ENCODE measurements at places on chromosomes 1 and 21.

- DNase-seq, result no peak
Observed at GRCh38 chr21:33313183-33313582, 11.6 kb upstream of the IFNAR1 start.

DNA sequence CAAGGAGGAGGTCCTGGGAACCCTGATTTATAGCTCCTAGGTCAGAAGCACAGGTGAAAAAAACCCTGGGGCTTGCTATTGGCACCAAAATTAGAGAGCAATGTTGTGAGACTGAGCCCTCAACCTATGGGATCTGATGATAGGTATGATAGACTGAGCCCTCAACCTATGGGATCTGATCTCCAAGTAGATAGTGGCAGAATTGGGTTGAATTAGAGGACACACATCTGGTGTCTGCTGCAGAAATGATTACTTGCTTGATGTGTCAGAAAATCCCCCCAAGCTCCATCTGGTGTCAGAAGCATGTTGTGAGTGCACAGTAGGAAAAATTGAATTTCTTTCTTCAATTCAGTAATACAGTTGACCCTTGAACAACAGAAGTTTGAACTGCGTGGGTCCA lies 62.4 kb downstream of the MAP3K21 start:
- DNase-seq, result no peak

DNA sequence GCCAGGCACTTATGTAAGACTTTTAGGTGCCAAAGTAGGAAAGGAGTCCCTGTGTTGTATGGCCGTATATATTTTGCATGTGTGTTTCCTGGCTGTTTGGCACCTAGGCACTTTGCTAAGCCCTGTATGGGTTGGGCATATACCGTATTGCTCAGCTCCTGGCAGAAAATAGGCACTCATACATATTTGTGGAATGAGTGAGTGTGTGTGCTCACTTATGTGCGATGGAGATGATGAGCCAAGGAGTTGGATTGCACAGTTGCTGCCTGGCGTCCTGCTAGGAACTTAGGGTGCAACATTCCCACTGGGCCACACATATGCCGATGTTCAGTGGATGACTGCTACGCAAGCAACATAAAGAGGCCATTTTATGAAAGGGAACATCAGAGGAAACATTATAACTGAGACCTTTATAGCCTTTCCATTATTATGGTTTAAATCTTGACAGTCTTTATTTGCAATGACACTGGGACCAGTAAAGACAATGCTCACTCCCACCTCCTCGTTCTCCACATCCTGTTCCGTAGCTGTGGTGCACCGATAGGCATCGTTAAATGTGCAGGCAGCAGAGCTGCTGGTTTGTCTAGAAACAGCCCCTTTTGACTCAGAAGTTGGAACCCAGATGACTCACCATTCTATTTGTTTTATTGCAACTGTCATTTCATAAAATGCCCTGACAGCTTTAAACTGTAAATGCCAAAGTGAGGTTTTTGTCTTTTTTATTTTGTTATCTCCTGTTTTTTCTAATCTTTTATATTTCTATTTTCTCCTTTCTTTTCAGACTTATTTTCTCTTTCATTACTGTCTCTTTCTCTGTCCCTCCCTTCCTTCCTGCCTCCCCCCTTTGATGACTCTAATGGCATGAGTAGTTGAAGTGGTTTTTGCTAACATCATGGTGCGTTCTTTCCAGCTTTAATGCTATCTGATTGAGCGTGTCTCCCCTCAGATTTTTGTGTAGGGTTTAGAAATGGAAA lies 36.1 kb downstream of the PEX14 start:
- no peak for DNase-seq

GRCh38 chr1:245126530-245126929 lies 28.3 kb upstream of the KIF26B start:
- no peak for DNase-seq

GRCh38 chr1:11494771-11495170 lies 15.8 kb downstream of the DISP3 start:
- DNase-seq, result no peak

DNA sequence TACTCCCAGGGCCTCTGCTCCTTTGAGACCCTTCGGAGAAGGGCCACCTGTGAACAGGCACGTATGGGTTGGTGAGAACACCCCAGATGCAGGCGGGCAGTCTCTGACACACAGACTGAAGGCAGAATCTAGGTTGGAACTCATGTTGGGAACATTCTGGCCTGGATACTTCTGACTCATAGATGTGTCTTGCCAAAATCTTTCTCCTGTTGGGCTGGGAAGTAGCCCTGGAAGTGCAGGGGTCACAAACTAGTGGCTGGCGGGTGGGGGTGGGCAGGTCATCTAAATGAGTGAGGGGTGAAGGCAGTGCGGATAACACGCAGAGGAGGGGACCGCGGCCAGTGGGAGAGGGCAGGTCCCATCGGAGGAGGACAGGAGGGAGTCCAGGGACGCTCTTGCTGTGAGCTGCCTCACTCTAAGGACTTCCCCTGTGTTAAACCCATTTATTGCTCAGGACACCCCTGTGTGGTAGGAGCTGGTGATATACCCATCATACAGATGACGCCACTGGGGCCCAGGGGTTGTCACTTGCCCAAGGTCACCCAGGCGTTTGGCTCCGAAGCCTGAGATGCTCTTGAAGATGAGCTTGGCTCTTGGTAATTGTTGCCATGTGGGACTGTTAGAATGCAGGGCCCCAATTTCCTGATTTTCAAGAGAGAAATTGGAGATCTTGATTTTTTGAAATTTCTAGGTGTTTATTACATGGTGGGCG lies 181.0 kb downstream of the PTPRU start:
- DNase-seq, result no peak

DNA sequence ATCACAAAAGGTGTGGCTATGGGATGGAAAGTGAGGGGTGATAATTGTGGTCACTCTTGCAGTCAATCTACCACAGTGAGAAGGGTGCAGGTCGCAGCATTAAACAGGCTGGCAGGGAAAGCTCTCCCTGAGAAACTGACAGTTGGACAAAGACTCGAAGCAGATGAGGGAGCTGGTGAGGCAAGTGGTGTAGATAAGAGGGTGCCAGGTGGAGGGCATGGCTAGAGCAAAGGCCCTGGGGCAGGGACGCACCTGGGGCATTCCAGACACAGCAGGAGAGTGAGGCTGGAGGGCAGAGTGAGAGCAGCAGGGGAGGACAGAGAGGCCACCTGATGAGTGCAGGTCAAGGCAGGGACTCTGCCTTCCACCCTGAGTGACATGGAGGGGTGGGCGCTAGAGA lies 264.8 kb downstream of the PRDM2 start:
- DNase-seq, result no peak

GRCh38 chr1:92881391-92881790 lies 49.6 kb downstream of the RPL5 start:
- DNase-seq, result no peak

DNA sequence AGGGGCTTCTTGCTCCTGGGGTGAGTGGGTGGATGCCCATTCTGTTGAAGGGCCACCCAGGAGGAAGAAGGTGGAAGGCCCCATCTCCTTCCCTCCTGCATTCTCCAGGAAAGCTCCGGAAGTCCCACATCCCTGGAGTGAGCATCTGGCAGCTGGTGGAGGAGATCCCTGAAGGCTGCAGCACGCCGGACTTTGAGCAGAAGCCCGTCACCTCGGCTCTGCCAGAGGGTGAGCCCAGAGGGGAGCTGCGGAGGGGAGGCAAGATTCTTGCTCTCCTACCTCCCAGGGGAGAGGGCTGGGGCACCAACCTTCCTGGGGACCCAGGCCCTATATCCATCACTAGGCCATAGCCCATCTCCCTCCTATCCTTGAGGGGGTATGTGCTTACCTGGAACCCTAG lies 3.4 kb downstream of the IGFN1 start:
- no peak for DNase-seq

DNA sequence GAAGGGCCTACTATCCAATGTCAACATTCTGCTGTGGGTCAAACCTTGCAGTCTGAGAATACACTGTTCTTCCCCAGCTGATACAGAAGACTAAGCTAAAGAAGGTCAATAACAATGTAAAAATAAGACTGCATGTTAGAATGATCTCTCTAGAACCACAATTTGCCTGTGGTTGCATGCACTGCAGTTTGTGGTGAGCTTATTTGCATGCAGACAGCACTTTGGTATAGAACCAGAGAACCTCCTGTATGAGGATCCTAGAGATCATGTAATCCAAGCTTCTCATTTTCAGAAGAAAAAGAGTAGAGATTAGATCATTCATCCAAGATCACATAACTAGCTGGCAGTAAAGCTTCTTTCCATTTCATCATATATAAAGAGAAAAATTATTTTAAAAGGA lies 15.8 kb downstream of the SYNJ1 start:
- DNase-seq, result no peak

DNA sequence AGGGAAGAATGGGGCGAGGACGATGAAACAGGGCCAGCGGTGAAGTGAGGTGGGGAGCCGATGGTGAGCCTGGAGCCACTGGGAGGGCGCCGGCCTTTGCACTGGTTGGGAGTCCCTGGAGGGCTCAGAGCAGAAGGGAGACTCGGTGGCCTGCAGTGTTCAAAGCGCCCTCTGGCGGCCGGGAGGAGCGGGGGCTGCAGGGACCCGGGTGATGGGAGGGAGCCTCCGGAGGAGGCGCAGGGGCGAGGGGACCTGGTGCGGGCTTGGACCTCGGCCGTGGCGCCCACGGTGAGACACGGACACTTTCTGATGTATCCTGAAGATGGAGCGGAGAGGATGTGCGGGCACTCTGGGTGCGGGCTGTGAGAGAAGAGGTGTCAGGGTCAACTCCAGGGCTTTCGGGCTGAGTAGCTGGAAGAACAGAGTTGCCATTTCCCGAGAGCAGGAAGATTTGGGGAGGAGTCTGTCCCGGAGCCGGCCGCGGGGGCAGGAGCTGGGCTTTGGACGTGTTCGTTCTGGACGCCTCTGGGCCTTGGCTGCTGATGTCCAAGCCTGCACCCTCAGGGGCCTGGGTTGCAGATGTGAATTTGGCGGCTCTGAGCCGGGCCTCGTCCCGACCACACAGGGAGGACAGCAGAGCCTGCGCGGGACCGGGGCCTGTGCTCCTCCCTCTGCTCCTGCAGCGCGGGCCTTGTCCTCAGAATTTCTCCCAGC lies 29.7 kb downstream of the HEYL start:
- DNase-seq, result no peak

GRCh38 chr1:10788592-10789006 lies 7.8 kb downstream of the CASZ1 start:
- no peak for DNase-seq

GRCh38 chr1:119222271-119222670 lies 81.8 kb upstream of the WARS2 start:
- DNase-seq, result no peak

DNA sequence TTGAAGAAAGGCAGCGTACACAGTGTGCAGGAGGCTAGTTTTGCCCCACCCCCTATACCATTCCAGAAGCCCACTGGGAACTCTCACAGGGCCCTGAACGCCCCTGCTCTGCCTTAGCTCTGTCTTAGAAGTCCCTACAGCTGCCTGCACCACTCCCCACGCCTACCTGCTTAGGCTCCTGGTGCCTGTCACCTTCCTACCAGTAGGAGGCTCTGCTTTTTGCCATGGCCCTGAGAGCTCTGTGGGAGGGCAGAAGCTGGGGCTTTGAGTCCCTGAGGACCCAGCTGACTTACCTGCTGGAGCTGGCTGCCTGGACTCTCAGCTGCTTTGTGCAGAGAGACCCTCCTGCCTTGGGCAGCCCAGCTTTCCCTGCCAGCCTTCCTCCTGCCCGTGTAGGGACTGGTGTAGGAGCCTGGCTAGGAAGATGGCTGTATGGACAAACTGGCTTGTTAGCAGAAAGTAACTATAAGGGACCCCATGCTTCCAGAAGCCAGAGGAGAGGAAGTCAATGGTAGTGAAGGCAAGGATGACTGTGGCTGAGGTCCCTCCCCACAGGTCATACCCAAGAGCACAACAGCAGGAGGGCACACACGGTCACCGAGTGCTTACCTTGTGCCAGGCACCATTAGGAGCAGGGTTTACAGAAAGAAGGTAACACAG lies 9.8 kb upstream of the CELSR2 start:
- no peak for DNase-seq

GRCh38 chr1:110266834-110267233 lies 56.7 kb downstream of the KCNC4 start:
- DNase-seq, result no peak

- DNase-seq, result no peak
Observed at GRCh38 chr1:97623220-97623619, 297.6 kb downstream of the DPYD start.

DNA sequence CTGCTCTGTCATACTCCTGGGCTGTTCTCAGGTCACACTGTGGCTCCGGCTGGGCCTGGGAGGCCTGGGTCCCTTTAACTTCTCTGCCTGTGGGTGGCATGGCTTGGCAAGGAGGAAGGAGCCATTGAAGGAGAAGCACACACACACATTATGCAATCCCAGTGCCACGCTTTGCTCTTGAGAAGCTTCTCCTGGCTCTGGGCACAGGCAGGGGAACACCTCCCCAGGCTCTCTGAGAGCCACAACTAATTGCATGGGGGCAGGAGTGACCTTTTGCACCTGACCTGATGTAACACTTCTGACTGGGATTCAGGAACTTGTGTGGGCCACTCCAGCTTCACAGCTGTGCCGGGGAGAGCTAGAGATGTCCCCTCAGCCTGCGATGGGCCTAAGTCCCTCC lies 23.1 kb downstream of the LGR6 start:
- DNase-seq, result no peak

- no peak for DNase-seq
Observed at GRCh38 chr21:43279578-43279894, 110.7 kb downstream of the CRYAA start.

DNA sequence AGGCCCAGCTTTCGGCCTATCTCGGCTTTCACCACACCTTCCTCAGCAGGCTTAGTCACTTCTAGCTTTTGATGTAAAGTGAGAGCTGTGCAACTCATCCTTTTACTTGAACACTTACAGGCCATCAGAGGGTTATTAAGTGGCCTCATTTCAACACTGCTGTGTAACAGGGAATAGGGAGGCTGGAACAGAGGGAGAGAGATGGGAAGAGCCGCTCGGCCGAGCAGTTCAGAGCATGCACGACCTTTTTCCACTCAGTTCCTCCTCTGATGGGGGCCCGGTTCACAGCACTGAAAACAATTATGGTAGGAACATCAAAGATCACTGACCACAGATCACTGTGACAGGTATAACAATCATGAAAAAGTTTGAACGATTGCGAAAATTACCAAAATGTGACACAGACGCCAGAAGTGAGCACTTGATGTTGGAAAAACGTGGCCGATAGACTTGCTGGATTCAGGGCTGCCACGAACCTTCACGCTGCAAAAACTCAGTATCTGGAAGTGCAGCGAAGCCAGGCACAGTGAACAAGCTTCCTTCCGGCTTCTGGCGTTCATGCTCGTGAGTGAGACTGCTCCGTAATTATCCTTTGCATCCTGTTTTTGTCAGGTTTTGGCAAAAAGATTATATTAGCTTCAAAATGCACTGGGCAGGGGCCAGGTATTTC lies 28.6 kb downstream of the AGPAT3 start:
- DNase-seq, result no peak

DNA sequence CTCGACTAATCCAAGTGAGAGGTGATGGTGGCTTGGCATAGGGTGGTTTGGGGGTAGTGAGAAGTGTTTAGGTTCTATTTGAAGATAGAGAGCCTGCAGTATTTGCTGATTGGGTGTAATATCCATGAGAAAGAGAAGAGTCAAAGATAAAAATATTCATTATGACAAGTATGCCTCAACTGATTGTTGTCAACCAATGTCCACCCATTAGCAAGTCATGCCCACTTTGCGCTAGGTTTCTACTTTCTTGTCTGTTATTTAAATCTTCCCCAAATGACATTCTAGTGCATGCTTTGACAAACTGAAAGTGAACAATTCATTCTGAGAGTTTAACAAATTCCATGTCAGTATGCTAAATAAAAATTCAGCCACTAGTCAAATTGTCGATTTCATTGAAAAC lies 3.8 kb upstream of the XCL1 start:
- DNase-seq, result no peak

GRCh38 chr1:2501041-2501819 lies 25.1 kb downstream of the PLCH2 start:
- no peak for DNase-seq

GRCh38 chr21:15289896-15290841 lies 225.4 kb upstream of the NRIP1 start:
- no peak for DNase-seq

Measured in cerebellar nuclear complex (tissue), 1 donor.